T-helper 22 cell (primary cell): ENCODE measurements at places on chromosomes 7 and 10.

- no peak for DNase-seq
Observed at GRCh38 chr10:7649673-7650300, 17.0 kb downstream of the ITIH5 start.

- no peak for DNase-seq
Observed at GRCh38 chr10:49649936-49650723, 29.3 kb upstream of the C10orf53 start.

DNA sequence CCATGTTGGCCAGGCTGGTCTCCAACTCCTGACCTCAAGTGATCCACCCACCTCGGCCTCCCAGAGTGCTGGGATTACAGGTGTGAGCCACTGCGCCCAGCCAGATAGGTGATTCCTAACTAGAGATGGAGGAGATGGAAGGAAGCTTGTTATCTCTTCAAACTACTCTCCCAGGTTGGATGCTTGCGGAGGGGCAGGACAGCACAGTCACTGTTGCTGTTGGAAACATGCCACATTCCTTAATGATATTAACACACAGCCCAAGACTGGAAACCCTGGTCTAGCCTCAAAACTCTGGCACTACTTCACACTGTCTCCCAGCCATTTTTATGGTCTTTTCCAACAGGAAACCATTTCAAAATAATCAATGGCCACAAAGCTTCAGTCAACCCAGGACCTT lies 468.8 kb upstream of the NRP1 start:
- no peak for DNase-seq

DNA sequence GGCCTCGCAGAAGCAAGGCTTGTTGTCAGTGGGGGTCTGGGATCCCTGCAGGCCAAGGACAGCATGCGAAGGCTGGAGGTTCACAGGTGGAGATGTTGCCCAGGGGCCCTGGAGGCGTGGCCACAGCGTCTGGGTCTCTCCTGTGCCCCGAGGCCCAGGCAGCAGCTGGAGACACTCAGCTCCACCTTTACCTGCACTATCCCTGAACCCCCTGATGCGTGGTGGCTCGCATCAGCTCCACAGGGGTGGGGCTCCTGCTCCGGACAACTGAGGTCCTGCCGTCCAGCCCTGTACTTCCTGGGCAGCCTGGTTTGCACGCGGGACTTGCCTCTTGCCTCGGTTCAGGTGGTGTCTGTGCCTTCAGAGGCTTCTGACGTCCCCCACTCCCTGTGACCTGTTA lies 54.6 kb upstream of the ZNF32 start:
- DNase-seq = no peak

GRCh38 chr7:123622660-123623386 lies 21.2 kb downstream of the ASB15 start:
- DNase-seq = no peak
